ENCODE measurements at places on chromosomes 5 and 9.

DNA sequence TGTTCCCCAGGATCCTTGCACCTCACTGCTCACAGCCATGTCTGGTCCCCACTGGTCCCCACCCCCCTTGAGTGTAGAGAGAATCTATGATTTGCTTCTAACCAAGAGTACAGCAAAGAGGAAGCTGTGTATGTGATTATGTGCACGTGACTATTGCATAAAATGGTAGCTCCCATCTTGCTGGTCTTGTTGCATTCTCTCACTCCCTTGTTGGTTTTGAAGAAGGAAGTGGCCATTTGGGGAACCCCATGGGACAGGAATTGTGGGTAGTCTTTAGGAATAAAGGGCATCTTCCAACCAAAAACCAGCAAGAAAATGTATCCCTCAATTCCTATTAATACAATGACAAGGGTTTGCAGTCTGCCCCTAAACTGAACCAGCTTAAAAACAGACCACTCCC is 5.2 kb upstream of the FCN2 start:
- no peak for DNase-seq

DNA sequence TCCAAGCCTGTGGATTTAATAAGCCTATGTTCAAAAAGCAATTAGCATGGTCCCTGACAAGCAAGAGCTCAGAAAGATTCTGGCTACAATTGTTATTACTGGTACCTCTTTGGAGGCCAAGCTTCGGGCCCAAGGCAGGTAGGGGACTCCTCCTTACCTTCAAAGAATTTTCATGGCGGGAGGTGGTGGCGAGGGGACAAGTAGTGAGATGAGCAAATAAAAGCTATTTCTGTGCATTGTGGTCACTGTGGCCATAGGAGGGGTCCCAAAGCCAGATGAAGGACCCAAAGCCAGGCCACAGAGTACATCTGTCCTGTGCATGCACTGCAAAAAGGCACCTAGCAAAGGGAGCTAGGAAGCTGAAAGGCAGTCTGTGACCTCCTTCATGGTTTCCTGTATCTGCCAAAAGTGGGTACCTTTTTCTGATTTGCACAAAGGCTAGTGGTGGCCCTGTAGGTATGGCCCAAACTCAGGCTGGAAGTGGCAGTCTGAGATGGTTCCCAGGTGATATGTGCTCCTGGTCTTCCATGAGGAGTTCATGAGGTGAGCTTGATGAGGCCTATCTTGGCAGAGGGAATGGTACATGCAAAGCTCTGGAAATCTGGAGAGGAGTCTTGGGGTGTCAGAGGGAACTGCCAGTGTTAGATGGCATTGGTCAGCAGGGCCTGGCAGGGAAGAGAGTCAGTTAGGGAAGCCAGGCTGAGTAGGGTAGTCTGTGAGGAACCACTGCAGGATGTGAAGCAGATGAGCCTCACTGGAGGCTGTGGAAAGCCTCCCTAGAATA is 3.3 kb upstream of the CXXC5 start:
- no peak for DNase-seq

- DNase-seq: no peak
Measured at GRCh38 chr5:32426440-32427151, 17.9 kb downstream of the ZFR start.

DNA sequence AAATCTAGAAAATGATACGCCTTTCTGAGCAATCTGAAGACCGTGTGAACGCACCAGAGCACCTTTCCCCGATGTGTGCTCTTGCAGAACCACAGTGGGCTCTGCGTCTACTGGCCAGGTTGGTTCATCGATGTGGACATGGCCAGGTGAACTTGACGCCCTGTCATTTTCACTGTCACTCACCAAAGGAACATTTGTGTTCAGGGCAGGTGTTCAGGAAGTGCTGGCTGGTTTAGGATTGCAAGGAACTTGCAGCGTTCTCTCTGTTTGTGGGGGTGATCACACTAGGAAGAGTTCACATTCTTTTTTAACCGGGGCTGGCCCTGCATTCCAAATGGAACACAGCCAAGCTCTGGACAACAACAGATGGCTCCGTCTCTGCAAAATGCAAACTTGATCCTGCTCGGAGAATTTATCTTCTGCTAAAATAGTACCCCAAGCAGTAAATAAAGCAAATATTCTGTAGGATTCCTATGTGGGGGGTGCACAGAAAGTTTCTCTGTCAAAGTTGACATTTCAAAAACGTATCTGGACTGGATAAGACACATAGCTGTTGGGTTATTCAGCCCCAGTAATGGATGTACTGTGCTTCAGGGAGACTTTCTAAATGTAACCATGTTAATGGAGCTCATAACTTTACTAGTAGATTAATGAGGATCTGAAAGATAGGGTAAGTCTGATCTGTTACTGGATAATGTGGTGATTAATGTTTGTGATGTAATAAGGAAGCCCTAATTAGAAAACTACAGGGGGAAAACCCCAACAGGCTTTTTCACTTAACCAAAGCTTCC is 45.7 kb upstream of the FANCC start:
- DNase-seq: no peak

DNA sequence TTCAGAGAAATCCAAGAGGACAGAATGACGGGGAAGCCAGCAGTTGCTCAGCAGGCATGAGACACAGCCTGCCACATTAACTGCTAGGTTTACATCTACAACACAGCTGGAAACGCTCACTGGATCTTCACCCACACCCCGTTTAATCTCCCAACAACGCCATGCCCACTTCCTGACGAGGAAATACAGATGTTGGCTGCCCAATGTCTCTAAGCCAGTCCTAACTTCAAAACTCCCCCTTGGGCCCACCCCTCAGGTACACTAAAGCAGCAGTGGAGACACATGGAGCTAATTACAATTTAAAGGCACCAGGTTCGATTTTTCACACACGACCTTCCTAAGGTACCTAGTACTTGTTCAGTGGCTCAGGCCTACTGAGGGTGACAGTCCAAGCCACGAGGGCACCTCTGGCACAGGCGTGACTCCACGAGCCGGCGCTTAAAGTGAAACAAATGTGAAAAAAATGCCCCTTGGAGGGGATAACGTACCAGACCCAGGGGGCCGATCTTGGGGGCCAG is 904 bp downstream of the RPL12 start:
- DNase-seq: no peak

DNA sequence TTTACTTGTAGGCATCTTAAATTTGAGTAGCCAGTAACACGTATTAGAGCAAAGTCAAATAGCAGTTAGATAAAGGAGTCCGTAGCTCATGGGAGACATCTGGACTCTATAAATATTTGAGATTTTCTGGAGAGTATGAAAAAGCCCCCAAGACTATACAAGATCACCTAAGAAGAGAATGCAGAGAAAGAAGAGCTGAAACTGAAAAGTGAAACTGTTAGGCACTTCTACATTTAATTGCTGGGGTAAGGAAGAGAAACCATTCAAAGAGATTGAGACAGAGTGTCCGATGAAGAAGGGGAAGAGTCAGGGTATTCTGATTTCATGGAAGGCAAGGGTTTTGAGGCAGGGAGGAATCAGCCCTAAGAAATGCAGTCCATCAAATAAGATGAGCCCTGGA is 2372.1 kb downstream of the MAT2B start:
- no peak for DNase-seq

DNA sequence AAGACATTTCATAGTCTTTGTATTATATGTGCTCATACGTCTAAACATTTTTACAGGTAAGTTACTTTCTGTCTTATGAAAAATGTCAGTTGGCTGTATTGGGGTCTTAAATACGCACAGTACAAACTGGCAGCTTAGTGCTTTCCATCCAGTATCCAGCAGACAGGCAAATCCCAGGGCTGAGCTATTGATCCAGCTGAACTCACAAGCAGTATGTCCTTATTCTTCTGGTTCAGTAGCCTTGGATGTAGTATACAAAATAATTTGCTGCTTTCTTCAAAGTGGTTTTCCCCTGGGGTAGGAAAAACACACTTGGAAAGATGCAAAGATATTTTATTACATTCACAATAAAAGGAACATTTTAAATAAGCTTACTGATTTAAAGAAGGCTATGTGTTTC is 617.2 kb downstream of the NR2F1-AS1 start:
- DNase-seq: no peak

GRCh38 chr9:655875-656274 is 185.6 kb upstream of the DMRT1 start:
- no peak for DNase-seq

DNA sequence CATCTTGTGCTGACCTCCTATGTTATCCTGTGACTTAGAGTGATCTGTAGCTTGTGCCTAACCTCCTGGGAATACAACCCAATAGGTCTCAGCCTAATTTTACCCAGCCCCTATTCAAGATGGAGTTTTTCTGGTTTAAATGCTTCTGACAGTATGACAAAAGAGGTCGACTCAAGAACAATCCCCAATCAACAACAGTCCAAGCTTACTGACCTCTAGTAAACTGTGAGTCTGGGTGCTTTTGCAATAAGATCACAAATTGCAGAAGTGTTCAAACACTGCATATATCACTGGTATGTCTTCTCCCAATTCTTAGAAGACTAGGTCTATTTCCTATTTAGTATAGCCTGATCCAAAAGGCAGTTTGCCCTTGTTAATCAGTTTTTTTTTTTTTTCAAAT is 323.5 kb upstream of the PTGER4 start:
- no peak for DNase-seq

- DNase-seq: no peak
Measured at GRCh38 chr5:78530342-78531096, 118.1 kb downstream of the LHFPL2 start.

- DNase-seq: no peak
Measured at GRCh38 chr5:67355120-67355713, 158.6 kb upstream of the CD180 start.

DNA sequence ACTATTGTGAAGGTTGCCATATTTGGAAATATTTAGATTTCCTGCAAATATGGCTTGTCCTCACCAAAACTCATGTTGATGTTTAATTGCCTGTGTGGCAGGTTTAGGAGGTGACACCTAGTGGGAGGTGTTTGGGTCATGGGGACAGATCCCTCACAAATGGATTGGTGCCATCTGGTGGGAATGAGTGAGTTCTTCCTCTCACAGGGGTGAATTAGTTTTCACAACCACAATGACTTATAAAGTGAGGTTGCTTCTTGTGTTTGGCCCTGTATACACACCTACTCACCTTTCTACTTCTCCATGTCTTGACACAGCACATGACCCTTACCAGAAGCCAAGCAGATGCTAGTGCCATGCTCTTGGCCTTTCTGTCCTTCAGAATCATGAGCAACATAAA is 41.1 kb downstream of the ISOC1 start:
- DNase-seq: no peak

DNA sequence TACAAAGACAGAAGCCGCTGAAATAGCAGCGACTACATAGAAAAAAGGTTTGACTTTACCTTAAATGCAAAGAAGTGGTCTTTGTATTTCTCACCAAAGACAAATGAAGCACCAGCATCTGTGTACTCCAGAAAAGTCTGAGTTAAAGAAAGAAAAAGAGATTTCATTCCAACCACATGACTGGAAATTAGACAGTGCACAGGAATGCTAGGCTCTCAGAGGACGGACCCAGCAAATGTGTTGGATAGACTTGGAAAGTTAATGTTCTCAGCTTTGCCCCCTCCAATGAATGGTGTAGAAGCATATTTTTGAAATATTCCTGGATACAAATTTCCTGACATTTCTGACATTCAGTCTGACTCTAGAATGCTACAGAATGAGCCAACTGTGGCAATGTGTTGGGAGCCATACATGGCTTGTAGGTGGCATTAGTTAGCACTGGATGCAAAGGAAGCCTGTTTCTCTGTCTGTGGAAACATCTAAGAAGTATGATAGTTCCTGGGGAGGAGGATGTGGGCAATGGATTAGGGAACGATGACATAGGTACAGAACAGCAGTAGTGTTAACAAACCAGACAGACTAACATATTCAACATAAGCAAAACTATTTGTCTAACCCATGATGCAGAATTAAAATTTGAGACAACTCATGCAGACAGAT is 43.3 kb downstream of the SLC28A3 start:
- DNase-seq: no peak

DNA sequence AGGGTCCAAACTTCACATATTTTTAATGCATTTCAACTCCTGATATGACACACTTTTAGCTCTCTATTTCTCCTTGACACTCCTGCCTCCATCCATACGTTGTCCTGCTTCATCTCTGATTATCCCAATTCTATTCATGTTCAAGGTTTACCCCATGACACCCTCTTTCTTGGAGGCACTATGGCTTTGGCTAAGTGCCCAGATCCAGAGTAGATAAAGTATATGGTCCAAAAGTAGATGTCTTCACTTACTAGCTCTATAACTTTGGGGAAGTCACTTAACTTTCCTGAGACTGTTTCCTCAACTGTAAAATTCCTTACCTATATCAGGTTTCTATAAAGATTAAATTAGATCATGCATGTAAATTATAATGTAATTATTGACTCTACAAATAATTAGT is 36.1 kb downstream of the SLC22A5 start:
- DNase-seq: no peak

DNA sequence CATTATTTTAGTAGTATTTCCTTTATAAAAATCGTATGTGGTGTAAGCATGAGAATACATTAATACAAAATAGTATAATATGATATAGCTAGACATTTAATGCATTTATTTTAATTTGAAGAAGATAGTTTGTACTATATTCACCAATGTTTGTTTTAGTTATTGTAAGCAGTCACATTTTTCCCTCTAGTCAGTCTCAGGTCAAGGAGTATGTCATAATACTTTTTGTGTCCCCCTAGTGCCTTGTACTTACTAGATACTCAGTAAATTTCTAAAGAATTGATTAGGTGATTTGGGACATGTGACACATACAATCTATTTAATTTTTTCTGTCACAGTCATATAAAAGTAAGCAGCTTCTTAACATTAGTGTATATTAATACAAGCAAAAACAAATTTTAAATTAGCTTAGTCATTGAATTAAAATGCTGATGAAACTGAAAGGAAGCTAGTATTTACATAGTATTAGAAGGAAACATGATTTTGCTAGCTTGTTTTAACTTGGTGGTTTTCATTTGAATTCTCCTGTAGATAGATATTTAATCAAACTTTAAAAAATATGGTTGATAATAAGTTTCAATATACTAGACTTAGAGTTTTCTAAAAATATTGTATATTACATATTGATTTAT is 242.2 kb downstream of the FER start:
- DNase-seq: no peak

- no peak for DNase-seq
Measured at GRCh38 chr5:108193021-108193795, 188.7 kb downstream of the FBXL17 start.

GRCh38 chr9:79471580-79472543 is 99.9 kb upstream of the TLE4 start:
- DNase-seq: peak; percentile 23
